ENCODE measurements at places on chromosomes 1 and 21.

- no peak for DNase-seq
These were observed 65.7 kb upstream of the CNTN2 start for GRCh38 chr1:204977318-204977717.

- DNase-seq = peak; percentile 49
These were observed 40.4 kb downstream of the DAP3 start for GRCh38 chr1:155729031-155729898.

DNA sequence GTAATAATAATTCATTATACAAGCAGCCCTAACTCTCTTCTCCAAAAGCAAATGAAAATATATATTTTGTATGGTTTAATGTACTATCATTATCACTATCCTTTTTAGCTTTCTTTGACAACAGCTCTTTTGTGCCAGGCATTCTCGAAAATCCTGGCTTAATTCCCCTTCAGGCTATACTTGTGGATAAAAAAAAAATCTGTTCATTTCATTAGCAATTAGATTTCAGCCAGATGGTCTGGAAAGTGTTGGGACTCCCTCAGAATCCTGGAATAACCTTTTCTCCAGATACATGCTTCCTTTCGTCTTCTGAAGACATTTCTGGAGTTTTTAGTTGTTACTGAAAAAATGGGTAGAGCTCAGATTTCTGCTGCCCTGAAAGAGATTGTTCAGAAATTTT lies 83.4 kb upstream of the PLPPR4 start:
- DNase-seq = no peak

GRCh38 chr1:32917521-32917920 lies 16.3 kb upstream of the TMEM54 start:
- DNase-seq = no peak

DNA sequence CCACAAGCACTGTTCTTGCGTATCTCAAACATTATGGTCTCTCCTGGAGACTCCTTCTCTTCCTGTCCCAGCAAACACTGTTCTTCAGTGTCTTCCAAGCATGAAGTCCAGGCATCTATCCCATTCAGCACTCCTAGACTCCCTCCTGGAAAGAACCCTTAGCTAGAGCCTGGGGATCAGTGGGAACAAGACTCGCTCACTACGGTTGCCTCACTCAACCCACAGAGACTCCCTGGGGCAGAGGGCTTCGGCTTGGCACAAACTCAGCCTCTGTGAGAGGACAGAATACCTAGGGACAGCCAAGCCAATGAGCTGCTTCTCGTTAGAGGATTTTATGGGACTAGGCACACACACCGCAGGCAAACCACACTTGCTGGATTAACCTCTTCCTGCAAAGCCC lies 86.5 kb upstream of the IPO9 start:
- no peak for DNase-seq

GRCh38 chr21:35149698-35150097 lies 100.6 kb upstream of the RUNX1 start:
- no peak for DNase-seq

DNA sequence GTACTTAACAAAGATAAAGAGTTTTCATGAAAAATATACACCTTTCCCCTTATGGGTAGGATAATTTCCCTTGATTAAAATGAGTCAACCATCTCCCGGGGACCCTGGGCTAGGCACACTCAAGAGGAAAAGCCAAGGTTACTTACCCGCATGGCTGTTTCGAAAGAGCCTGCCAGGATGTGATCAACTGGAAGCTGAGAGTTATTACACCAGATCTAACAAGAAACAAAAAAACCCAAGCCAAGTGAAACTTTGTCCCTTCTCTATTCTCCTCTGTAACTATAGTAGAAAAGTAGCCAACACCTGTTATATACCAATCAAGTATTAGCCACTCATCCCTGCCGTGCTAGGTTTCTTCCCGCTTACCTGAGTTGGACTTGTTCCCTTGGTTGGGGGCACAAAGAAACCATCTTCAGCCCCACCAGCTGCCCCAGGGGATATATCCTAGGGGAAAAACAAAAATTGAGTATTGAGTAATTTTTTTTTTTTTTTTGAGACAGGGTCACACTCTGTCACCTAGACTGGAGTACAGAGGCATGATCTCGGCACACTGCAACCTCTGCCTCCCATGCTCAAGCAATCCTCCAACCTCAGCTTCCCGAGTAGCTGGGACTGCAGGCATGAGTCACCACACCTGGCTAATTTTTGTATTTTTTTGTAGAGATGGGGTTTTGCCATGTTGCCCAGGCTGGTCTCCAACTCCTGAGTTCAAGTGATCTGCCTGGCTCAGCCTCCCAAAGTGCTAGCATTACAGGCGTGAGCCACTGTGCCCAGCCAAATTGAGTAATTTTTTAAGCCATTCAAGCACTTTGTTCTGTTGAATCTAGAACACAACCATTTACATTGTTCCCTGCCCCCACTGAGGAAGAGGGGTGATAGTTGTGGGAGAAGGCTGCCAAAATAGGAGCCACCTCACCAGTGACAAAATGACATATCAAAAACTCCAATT lies 8.4 kb upstream of the PEX19 start:
- no peak for DNase-seq

GRCh38 chr1:187513190-187513589 lies 684.4 kb downstream of the PLA2G4A start:
- DNase-seq = no peak

GRCh38 chr21:16519036-16519435 lies 789.3 kb downstream of the USP25 start:
- no peak for DNase-seq

GRCh38 chr1:116966791-116967190 lies 34.8 kb upstream of the CD101 start:
- no peak for DNase-seq

GRCh38 chr1:171653796-171654195 lies 1.3 kb upstream of the MYOC start:
- DNase-seq = no peak

DNA sequence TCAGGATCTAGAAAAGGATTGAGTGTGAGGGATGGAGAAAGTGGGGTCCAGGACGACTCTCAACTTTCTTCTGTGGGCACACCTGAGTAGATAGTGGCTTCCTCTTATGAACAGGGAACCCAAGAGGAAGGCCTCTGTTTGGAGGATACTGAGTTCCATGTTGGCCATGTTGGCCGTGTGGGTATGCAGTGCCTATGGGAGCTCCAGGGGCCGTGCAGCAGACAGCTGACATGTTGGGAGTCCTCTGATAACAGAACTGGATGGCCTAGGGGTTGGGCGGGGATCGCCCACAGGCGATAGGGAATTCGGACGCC lies 43.0 kb downstream of the TMEM53 start:
- DNase-seq = no peak

DNA sequence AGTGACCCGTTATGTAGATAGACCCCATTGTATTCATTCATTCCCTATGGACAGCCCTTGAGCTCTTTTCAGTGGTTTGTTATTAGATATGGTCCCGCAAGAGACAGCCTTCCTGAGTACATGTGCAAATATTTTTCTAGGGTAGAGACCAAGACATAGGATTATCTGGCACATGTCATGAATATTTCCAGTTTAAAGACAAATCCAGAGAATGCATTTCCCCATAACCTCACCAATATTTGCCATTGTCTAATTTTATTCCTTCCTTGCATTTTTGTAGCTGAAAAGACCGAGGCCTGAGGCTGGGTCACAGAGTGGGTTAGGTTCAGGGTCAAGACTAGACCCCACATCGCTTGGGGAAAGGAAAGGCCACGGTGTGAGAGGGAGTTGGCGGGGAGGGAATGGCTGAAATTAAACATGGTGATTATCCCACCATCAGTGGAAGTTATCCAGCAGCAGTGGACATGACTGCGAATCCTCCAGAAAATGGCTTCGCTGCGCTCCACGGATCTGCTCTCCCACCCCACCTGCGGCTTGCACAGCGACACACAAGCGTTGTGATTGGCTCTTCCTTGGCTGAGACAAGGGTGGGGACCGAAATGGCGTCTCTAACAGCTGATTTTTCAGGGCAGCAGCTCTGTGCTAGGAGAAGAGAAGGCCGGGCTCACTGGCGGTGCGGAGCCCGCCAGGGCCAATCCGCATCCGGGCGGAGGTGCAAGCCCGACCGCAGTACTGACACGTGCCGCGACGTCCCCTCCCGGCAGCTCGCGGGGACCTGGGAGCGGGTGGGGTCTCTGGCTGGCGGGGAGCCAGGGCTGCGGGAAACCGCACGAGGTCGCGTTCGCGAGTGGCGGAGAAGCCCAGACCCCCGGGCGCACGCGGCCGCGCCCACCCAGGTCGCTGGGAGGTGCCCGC lies 16.1 kb upstream of the STMN1 start:
- DNase-seq = peak; percentile 67

All from hippocampal formation (tissue), 2 donors.